ENCODE measurements at places on chromosomes 1 and 21. TPM values are rescaled to one million over a fixed set of nuclear protein-coding genes. Genes with fewer than 3 reads are reported as not detected.

The UCHL5 gene
- total RNA-seq = 40.6 TPM

The GPR157 gene
- 5.2 TPM for total RNA-seq

The HES5 gene
- not detected for total RNA-seq

The HEYL gene
- total RNA-seq = 3.1 TPM

The KIAA1614 gene
- 1.4 TPM for total RNA-seq

The OR2T29 gene
- total RNA-seq = not detected

The ATXN7L2 gene
- total RNA-seq = 2.5 TPM

The CHRM3 gene
- 0.09 TPM for total RNA-seq

The ADAMTS4 gene
- 0.01 TPM for total RNA-seq

The CD84 gene
- not detected for total RNA-seq

The PLPP3 gene
- 25.0 TPM for total RNA-seq

The PLA2G2F gene
- not detected for total RNA-seq

The DNAJC28 gene
- total RNA-seq = 0.28 TPM

The VHLL gene
- total RNA-seq = not detected

The SPRR3 gene
- total RNA-seq = not detected

The C1orf210 gene
- total RNA-seq = not detected

The SH3BGR gene
- 0.49 TPM for total RNA-seq

The CFHR2 gene
- total RNA-seq = not detected

The GBP3 gene
- 0.67 TPM for total RNA-seq

The FCRLA gene
- total RNA-seq = not detected

The FAM151A gene
- 0.26 TPM for total RNA-seq

The GUCA2B gene
- 0.37 TPM for total RNA-seq

The HCRTR1 gene
- not detected for total RNA-seq

The WDR64 gene
- total RNA-seq = not detected

The POMGNT1 gene
- 45.8 TPM for total RNA-seq

The S100A7A gene
- not detected for total RNA-seq

The ZYG11B gene
- total RNA-seq = 7.0 TPM

The CD52 gene
- not detected for total RNA-seq

The SH2D5 gene
- total RNA-seq = 12.2 TPM

The FCN3 gene
- total RNA-seq = not detected

The RAB3B gene
- 4.3 TPM for total RNA-seq

The S100A7 gene
- not detected for total RNA-seq

The KCNH1 gene
- total RNA-seq = 1.9 TPM

The CFHR3 gene
- 0.15 TPM for total RNA-seq

The CFAP74 gene
- 0.06 TPM for total RNA-seq

The AQP10 gene
- total RNA-seq = not detected

The SIM2 gene
- 6.1 TPM for total RNA-seq

The RGS16 gene
- 0.16 TPM for total RNA-seq

The OLFML2B gene
- total RNA-seq = 0.49 TPM

The PADI2 gene
- 0.84 TPM for total RNA-seq

The SMYD3 gene
- 13.8 TPM for total RNA-seq

The CYYR1 gene
- not detected for total RNA-seq

The KIF2C gene
- 35.1 TPM for total RNA-seq

The TLR5 gene
- 0.13 TPM for total RNA-seq

The CYP4Z1 gene
- total RNA-seq = not detected

The NUP210L gene
- not detected for total RNA-seq

The CHD1L gene
- total RNA-seq = 31.0 TPM

The KCNJ15 gene
- total RNA-seq = 0.12 TPM

The CRNN gene
- not detected for total RNA-seq

The CRP gene
- total RNA-seq = not detected

The CASP9 gene
- 6.5 TPM for total RNA-seq

The CDCA8 gene
- total RNA-seq = 47.7 TPM

The A3GALT2 gene
- total RNA-seq = not detected

The RBP7 gene
- 5.1 TPM for total RNA-seq

The ACTL8 gene
- 1.7 TPM for total RNA-seq

The TMCC2 gene
- total RNA-seq = 1.4 TPM

The UBE2J2 gene
- total RNA-seq = 45.1 TPM

The HPDL gene
- total RNA-seq = 3.8 TPM

The CA6 gene
- not detected for total RNA-seq
